ENCODE measurements at places on chromosomes 3 and 15.

DNA sequence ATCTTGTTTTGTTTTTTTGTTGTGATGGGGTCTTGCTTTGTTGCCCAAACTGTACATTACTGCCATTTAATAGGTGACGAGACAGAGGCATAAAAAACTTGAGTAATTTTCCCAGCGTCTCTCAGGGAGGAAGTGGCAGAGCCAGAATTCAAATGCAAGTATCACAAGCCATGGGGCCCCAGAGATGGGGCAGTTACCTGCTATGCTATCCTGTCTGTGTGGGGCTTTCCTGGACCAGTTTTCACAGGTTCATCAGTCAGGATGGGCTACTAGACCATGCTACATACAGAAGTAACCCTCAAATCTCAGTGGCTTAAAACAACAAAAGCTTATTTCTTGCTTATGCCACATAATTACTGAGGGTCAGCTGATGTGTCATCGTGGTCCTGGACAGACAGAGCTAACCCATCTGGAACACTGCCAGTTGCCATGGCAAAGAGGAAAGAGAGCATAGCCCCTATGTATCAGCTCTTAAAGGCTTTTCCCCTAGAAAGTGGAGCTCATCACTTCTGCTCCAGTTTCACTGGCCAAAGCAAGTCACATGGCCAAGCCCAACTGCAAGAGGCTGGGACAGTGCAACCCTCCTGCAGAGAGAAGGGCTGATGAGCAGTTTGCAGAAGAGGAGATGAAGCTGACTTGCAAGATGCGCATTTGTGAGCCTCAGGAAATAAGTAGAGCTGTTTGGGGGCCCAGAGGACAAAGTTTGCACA lies 31.7 kb upstream of the SYNM start:
- no peak for DNase-seq

- no peak for DNase-seq
Observed at GRCh38 chr15:87573039-87573438, 683.5 kb downstream of the NTRK3 start.

DNA sequence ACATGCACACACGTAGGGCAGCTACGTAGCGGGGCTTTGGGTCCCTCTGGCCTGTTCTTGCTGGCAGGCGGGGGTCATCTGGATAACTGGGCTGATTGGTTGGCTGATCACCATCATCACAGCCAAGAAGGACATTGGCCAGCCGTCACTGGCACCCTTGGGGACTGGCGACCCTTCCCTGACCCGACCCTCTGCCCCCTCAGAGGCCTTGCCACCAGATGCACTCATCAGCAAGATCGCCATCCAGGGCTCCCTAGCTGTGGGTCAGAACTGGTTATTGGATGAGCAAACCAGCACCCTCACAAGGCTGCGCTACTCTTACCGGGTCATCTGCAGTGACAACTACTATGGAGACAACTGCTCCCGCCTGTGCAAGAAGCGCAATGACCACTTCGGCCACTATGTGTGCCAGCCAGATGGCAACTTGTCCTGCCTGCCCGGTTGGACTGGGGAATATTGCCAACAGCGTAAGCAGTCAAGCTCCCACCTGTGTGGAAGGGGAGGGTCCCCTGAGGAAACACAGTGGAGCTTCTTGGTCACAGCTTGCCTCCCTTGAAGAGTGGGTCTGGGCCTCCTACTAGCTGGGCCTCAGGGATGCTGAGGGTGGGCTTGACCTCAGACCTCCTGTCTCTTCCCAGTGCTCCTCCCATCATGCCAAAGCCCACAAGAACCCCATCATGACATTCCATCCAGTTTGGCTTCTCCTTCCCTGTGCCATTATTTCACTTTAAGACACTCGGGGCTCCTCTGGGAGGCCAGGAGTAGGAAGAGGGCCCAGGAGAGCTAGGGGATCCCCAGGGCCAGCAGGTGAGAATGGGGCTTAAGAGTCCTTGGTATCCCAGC lies 2.4 kb downstream of the DLL4 start:
- no peak for DNase-seq

- peak; percentile 36 for DNase-seq
Observed at GRCh38 chr3:108603691-108604090, 14.2 kb downstream of the DZIP3 start.

GRCh38 chr3:31408720-31409119 lies 124.0 kb upstream of the STT3B start:
- DNase-seq, result no peak

- DNase-seq, result no peak
Observed at GRCh38 chr3:8793242-8793641, 23.8 kb upstream of the OXTR start.

GRCh38 chr3:123258811-123259420 lies 57.2 kb downstream of the SEC22A start:
- no peak for DNase-seq

- no peak for DNase-seq
Observed at GRCh38 chr15:90916461-90916860, 13.4 kb downstream of the MAN2A2 start.

DNA sequence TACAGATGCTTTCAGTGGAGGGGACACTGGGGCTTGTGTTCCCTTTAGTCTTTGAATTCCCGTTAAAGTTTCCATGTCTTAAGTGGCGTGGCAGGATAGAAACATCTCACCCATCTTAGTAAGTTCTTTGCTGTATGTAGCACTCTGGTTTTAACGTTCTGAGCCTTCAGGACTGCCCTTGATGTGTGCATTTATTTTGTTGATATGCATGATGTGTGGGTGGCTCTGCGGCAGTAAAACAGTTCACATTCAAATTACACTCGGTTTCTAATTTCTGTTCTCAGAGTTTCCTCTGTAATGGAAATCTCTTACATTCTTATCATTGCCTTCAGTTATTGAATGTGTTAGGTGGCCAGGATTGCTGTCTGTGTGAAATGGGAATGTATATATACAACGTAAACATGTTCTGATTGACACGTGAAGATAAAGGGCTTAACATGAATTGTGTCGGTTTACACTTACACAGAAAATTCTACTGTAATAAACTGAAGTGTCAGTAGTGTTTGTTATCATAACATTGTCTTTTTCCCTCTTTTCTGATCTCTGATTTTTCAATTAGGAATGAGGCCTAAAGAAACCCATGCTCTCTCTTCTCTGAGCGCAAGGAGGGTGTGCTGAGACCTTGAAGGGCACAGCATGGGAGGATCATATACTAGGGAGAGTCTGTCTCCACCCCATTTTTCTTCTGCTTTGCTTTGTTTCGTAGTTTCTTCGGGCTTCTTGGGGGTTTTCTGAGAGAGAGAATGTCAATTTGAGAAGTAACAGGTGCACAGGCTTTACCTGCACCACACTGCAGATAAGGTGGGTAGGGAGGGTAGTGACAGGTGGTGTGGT lies 51.5 kb downstream of the IGF1R start:
- DNase-seq, result no peak

DNA sequence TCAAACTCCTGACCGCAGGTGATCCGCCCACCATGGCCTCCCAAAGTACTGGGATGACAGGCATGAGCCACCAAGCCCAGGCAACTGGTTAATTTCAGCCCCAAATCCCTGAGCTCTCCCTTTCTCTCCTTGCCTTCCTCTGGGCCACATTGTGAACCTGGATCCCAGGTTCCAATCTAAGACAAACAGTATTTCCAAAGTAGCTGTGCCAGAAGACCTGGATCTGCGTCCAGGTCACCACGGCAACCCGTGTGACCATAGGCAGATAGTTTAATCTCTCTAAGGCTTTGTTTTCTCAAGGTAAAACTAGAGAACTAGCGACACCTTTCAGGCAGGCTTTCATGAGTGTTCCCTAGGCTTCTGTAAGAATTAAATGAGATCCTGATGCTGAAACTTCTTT lies 5.9 kb upstream of the RBPMS2 start:
- no peak for DNase-seq

DNA sequence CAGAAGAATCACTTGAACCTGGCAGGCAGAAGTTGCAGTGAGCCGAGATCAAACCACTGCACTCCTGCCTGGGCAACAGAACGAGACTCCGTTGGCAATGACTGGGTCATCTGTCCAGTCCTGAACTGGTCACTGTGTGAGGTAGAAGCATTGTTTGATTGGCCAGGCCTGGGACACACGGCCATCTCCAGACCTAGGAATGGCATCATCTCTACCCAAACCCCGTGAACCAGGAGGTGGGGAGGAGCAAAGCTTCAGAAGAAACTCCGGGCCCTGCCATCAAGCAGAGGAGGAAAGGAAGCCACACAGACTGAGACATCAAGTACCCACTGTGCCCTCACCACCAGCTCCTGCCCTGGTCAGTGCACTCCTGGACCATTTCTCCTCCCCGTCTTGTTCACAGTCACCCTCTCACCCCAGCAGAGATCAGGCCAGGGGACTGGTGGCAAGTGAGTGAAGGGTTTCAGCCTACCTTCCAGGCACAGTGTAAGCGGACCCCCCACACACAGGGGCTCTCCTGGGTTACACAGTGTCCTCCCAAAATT lies 31.6 kb downstream of the GOLGA6L2 start:
- no peak for DNase-seq

DNA sequence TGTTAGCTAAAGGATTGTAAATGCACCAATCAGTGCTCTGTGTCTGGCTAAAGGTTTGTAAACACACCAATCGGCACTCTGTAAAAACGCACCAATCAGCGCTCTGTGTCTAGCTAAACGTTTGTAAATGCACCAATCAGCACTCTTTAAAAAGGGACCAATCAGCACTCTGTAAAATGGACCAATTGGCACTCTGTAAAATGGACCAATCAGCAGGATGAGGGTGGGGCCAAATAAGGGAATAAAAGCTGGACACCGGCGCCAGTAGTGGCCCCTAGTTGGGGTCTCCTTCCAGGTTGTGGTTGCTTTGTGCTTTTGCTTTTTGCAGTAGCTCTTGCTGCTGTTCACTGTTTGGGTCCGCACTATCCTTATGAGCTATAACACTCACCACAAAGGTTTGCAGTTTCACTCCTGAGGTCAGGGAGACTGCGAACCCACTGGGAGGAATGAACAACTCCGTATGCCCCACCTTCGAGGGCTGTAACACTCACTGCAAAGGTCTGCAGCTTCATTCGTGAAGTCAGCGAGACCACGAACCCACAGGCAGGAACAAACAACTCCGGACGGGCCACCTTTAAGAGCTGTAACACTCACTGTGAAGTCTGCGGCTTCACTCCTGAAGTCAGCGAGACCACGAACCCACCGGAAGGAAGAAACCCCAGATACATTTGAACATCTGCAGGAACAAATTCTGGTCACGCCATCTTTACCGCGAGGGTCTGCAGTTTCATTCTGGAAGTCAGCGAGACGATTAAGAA lies 1.1 kb upstream of the SUCLG2 start:
- DNase-seq, result peak; percentile 76

GRCh38 chr3:47512416-47513124 lies 942 bp downstream of the ELP6 start:
- DNase-seq, result peak; percentile 16

- DNase-seq, result no peak
Observed at GRCh38 chr3:162391301-162391700, 894.7 kb downstream of the OTOL1 start.

DNA sequence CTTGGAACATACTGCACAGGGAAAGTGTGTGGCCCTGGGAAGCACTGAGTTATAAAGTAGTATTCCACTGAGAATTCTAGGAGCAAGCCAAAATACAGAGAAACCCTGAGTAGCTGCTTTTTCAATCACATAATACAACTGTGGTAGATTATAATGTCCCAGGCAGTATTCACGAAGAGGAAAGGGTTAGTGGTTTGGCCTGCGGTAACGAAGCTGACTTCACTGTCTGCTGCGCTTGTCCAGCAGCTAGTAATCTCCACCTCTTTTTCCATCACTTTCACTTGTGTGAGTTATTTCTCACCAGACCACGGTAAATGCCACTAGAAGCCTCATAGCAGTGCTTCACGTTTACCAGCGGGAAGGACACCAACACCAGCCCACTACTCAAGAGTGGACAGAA lies 34.4 kb downstream of the RPL39L start:
- DNase-seq, result no peak

DNA sequence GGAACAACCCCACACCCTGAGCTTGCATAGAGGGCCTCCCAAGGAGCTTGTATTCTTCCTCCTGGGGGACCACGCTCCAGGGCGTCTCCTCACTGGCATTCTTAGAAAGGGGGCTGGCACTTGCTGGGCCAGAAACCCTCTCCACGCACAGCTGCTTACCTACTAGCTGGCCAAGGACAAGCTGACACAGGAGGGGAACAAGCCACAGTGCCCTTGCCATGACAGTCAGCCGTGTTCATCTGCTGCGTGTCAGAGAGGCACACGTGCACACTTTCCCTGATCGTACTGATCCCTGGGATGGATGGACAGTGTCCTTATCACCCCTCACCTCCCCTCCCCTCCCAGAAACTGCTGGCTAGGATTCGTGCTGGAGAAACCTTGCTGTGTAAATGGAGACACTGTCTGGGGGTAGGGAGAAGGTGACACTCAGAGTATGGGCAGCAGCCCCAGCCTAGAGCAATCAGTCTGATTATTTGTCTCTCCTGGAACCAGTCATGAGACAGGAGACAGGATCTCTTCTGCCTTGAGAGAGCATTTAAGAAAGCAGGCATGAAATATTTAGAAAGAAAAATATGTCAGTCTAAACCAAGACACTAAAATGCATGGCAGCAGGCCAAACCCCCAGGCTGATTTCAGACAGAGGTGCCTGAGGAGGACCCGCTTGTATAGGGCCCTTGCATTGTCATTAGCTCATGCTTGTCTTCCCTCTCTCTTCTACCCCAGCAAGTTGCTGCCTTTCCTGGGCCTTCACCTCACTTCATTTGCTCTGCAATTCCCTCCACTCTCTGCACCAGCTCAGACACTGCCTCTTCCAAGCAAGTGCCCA lies 311.8 kb upstream of the TRIM42 start:
- DNase-seq, result no peak

DNA sequence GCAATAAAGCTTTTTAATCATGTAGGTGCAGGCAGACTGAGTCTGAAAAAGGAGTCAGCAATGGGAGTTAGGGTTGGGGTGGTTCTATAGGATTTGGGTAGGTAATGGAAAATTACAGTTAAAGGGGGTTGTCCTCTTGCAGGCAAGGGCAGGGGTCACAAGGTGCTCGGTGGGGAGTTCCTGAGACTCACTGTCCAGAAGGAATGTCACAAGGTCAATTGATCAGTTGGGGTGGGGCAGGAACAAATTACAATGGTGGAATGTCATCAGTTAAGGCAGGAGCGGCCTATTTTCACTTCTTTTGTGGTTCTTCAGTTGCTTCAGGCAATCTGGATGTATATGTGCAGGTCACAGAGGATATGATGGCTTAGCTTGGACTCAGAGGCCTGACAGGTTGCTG lies 13.9 kb downstream of the CCR5AS start:
- DNase-seq, result no peak

GRCh38 chr3:10437995-10438901 lies 67.1 kb downstream of the ATP2B2 start:
- DNase-seq, result no peak

GRCh38 chr3:129039271-129040038 lies 21.1 kb upstream of the GP9 start:
- DNase-seq, result no peak

DNA sequence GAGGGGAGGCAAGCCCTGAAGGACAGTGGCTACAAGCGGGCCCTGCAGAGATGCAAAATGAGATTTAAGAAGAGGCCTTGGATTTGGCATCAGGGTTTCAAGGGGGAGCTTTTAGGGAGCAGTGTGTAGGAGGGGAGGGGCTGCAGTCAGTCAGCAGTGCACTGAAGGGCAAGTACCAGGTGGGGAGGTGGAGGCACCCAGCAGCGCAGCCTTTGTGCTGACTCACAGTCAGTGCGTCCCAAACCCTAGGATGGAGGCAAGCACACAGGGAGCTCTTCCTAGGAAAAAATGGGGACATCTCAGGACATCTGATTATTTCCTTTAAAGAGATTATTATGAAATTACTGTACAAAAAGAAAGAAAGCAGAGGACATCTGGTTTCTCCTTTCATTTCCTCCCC lies 80.0 kb downstream of the AAGAB start:
- DNase-seq, result no peak

Data from effector memory CD8-positive, alpha-beta T cell (primary cell).